Stimulated activated CD8-positive, alpha-beta memory T cell treated with anti-CD3 and anti-CD28 coated beads, Interleukin-2, amount 100 ng/mL, for 1 hour (primary cell): ENCODE measurements at places on chromosomes 12 and 14.
A peak's percentile ranks its signal among the peaks of the same experiment; 100 is the strongest.

- DNase-seq = no peak
Measured at GRCh38 chr12:11652351-11653040, 3.0 kb downstream of the ETV6 start.

GRCh38 chr14:102424520-102424919 is 61.8 kb downstream of the TECPR2 start:
- no peak for DNase-seq

GRCh38 chr12:104219908-104220404 is 4.4 kb downstream of the TXNRD1 start:
- peak; percentile 6 for DNase-seq

DNA sequence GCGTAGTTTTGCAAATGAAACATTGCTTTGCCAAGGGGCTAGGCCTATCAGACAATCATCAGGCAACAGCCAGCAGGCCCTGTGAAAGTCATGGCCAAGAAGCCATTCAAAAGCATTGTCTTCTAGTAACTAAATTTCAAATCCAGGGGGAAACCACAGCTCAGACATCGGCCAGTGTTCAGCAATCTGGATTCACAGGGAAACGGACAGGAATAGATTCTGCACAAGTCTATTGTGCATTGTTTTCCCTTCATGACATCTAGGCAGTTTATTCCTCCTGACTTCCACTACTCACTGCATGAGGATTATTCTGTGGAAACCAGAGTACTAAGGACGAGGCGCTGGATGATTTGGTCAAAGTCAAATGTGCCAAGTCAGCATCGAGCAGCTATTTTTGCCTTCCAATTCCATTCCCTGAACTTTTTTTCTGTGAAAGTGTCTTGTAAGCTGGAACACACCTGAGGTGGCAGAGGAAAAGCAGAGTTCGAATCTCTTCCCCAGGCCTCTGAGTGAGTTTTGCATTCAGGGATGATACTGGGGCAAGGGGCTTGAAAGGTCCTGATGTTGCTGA is 75.4 kb downstream of the VCPKMT start:
- no peak for DNase-seq

DNA sequence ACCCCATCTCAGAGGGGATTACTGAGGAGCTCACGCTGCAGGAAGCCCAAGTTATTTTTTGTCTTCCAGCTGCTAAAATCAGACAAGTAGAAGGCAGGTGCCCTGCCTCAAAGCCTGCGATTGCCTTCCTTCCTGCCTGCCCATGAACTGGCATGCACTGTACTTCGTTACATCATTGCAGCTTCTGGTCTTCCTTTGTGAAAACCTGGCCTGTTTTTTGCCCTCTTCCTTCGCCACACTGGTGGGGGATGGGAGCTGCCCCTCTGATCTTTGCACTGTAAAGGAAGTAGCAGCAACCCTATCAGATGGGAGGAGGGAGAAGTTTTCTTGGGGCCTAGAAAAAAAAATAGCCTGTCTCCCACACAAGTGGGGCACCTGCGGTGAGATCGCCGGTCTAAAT is 1098.7 kb downstream of the BCL11B start:
- peak; percentile 25 for DNase-seq

GRCh38 chr14:94423453-94424056 is 29.0 kb downstream of the SERPINA11 start:
- no peak for DNase-seq

DNA sequence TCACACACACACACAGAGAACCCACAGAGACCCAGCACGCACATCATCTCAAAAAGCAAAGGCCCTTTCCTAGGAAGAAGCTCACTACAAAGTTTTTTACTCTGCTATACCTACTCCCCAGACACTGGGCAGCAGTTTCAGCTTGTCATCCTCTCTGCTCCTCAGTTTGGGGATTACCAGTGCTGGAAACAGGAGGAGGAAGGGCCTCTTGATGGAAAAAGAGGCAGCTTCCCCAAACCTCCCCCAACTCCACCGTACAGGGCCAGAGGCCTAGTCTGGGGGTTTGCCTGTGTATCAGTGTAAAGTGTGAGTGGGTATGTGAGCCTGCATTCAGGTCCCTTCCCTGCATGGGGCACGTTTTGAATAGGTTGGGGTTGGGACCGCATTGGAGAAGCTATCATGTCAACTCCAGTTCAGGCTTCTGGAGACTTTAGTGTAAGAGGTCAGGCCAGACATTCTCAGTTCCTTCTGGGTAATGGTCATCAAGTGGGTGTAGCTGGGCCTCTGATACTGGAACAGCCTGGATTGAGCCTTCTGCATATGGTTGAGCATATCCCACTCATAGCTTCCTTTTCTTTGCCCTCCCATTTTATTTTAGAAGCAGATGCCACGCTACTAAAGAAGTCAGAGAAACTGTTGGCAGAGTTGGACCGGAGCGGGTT is 1.2 kb downstream of the REM2 start:
- DNase-seq = no peak

DNA sequence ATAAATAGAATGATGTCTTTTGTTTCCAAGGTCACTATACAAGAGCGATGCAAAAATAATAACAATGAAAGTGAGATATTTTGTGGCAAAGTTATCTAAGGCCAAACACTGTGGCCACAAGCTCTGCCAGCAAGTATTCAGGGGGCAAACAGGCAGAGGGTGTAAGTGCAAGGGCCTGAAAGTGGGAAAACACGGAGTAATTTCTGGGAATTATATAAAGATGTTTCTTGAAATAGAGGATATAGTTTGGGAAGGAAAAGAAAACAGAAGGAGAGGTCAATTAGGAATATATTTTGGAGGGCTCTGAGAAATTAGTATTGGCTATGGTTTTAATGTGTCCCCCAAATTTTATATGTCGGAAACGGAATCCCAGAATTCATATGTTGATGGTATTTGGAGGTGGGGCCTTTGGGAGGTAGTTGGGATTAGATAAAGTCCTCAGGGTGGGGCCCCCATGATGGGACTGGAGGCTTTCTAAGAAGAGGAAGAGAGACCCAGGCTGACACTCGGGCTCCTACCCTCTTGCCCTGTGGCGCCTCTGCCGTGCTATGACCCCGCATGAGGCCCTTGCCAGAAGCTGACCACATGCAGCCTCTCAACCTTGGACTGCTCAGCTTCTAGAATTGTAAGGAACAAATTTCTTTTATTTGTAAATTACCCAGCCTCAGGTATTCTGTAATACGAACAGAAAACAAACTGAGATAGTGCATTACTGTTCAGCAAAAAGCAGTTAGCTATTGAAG is 60.0 kb downstream of the LLPH start:
- no peak for DNase-seq

- no peak for DNase-seq
Measured at GRCh38 chr12:46657453-46658411, 168.1 kb downstream of the SLC38A4 start.

GRCh38 chr12:98060411-98060810 is 455.0 kb upstream of the TMPO start:
- DNase-seq = no peak

DNA sequence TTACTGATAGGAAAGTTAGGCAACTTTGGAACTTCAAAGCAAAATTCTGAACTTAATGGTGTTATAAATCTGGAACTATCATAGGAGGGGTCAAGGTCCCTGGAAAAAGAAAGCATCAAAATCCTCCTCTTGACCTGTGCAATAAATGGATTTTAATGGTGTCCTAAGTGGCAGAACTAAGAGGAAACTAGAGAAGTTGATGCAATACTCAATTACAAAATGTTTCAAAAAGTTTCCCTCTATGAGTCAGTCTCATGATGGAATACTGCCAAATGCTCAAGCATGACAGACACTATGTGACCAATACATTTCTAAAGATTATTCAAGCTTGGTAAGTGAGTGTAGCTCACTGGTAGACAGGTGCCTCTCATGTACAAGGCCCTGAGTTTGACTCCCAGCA is 47.7 kb upstream of the ERGIC2 start:
- DNase-seq = no peak

- no peak for DNase-seq
Measured at GRCh38 chr12:57604992-57605810, 577 bp downstream of the DTX3 start.

GRCh38 chr12:72269491-72269890 is 2.7 kb upstream of the TRHDE start:
- DNase-seq = no peak

DNA sequence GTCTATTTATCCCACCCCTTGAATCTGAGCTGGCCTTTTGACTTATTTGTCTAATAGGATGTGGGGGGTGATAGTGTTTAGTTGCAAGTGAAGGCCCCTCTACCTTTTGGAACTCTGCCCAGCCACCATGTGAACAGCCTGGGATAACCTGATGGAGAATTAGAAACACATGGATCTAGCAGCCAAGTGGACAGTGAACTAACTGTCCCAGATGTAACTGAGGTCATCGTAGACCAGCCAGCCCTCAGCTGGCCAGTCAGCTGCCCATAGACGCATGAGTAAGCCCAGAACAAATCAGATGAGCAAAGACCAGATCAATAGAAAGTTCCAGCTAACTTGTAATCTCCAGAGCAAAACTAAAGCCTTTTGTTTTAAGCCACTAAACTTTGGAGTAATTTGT is 19.0 kb downstream of the KLRB1 start:
- DNase-seq = no peak

DNA sequence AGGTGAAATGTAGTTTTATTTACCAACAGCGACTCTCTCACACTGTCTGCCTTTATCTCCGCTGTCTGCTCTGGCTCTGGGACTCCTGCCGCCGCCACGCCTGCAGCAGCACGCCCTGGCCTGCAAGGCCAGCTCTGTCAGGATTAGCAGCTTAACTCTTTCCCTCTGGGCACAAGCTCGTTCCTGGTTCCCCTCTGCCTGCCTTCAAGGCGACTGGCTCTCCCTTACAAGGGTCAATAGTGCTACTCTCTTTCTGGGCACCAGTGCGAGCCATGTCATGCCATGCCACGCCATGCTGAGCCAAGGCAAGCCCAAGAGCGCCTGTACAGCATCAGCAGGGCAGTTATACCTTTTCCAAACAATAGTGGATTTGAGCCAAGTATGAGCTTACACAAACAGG is 3.6 kb upstream of the CLEC2B start:
- DNase-seq = no peak

DNA sequence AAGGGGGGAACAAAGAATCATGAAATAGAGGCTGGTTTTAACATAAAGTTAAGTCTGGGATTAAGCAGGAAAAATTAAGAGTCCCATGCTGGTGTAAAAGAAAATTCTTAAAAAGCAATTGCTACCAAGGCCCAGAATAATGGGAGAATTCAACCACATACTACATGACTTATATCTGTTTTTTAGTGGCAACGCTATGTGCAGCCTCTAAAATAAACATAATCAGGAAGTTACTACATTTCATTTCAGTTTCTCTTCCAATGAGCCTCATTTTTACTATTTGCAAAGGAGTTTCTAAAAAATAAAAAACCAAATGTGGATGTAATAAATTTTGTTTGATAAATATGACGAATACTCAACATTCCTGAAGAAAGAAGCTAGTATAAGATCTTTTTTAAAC is 58.1 kb downstream of the CPNE8 start:
- DNase-seq = no peak

DNA sequence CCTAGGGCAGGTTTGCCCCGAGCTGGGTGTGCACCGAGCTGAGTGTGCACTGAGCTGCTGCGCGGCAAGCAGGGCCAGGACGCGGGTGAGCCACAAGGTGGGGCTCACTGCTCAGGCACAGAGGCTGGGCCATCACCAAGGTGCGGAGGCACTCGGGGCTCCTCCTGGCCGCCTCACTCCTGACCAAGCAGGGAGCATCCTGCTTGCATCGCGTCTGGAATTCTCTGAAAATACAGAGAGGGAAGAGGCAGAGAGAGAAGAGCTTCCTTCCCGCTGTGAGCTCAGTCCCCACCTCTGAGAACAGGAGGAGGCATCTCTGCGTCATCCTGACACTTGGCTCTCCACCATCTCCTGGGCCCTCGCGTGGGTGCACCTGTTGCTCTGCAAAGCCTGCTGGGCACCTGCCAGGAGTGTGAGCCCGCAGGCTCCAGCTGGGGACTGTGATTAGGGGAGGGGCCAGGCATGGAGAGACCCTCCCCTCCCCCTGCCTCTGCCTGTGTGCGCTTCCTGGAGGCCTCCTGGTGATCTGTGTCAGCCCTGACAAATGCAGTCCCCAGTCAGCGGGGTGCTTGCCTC is 116.3 kb downstream of the GLT1D1 start:
- DNase-seq = no peak

GRCh38 chr12:73935817-73936216 is 601.8 kb upstream of the ATXN7L3B start:
- no peak for DNase-seq

- DNase-seq = no peak
Measured at GRCh38 chr12:27592548-27592947, 68.5 kb downstream of the PPFIBP1 start.

- no peak for DNase-seq
Measured at GRCh38 chr14:87691042-87691881, 301.7 kb downstream of the GALC start.

- peak; percentile 11 for DNase-seq
Measured at GRCh38 chr12:34218193-34219045, 196.1 kb downstream of the ALG10 start.

DNA sequence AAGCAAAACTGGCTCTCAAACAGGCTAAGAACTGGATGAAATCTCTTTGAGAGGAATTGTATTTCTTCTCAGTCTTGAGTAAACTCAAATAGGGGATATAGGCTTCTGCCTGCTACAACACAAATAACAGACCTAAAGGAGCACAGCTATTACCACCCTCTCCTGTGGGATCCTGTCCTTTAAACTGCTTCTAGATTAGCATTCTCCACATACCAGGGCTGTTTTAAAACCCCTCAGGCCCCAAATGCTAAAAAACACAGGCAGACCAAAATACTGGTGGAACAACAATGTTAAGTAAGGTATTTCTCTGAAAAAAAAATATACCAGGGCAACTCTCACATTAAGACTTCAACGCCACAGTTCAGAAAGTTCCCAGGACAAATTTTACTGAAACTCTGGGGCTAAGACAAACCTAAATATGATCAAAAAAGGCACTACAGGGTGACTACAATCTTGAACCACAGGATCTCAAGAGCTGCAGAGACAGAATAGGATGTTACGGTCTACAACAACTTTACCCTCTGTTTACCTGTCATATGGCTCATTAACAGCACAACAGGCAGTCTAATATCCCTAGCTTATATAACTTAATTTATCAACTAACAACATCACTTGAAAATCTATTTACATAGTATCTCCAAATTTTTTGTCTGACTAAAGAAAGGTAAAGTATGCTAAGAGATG is 7.2 kb downstream of the CPNE8 start:
- no peak for DNase-seq

- no peak for DNase-seq
Measured at GRCh38 chr12:104250366-104251125, 35.0 kb downstream of the TXNRD1 start.

- no peak for DNase-seq
Measured at GRCh38 chr12:78398750-78399149, 465.8 kb upstream of the SYT1 start.

GRCh38 chr14:31659278-31659677 is 98.1 kb downstream of the NUBPL start:
- no peak for DNase-seq

DNA sequence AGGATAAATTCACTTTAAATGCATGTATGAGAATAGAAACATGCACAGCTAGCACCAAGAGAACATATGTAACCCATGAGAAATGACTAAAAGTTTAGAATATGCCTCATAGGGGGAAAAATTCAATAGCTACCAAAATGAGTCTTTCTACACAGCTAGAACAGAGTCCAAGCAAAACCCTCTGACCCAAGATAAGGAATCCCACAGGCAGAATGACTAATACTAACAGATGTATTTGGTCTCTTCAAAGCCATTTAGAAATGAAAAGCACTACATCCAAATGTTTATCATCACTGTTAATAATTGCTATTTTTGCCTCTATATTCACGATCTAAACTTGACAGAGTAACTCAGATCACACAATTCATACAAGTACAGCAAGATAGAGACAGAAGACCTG is 44.0 kb downstream of the KICS2 start:
- DNase-seq = no peak

GRCh38 chr12:119325813-119326212 is 8.7 kb upstream of the CCDC60 start:
- no peak for DNase-seq

GRCh38 chr14:74348241-74348734 is at the start of gene VRTN:
TSS of gene VRTN (plus strand) at chr14:74348471. CDS start at chr14:74356784, 8,313 bp downstream.
- DNase-seq = no peak
